CD4-positive, alpha-beta T cell treated with Interleukin-4 for 4 hours (primary cell): ENCODE measurements at places on chromosomes 2 and 18.

DNA sequence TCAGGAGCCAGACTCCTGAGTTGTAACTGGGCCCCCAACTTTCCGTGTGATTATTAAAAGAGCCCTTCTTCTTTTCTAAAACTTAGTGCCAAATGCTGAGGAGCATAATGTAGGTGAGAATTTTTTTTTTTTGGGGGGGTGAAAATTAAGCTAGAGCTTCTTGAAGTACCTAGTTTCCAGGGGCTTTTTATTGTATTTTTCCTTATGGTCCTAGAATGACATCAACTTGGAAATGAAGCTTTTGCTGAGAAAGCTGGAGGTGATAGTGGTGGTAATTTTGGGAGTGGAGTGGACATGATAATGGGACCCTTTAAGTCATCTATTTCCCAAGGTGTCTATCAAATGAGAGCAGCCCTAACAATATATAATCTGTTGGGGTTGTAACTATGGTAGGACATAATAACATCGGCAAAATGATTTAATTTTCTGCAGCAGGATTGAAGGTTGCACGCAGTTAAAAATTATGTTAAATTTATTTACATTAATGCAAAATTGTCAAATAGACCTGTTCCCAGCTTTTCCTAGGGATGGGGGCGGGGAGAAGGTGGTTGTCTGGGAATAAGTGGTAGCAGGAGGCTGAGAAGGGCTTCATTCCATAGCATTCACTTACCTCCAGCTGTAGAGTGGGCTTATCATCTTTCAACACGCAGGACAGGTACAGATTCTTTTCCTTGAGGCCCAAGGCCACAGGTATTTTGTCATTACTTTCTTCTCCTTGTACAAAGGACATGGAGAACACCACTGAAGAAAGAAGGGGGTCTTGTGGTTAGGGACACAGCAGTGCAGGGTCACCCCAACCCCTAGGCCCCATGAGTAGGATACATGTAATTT is 5.7 kb downstream of the IL1B start:
- DNase-seq, result no peak

DNA sequence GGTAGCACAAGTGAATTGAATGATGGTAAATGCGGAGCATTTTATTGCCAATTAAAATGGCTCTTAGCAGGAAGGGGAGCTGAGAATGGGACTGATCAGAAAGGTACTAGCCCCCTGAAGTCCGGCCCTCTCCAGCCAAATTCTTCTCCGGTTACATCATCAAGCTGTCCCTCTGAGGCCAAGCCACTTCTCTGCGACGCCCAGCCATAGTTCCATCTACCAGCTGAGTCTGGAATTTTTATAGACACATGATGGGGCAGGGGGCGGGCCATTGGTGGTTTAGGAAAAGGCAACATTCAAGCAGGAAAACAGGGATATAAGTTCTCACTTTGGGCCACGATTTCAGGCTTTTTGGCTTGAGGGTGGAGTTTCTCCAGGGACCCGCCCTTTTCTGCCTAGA is 22.7 kb downstream of the RPRM start:
- DNase-seq, result no peak

GRCh38 chr2:47177043-47177565 is 22.0 kb upstream of the STPG4 start:
- no peak for DNase-seq

DNA sequence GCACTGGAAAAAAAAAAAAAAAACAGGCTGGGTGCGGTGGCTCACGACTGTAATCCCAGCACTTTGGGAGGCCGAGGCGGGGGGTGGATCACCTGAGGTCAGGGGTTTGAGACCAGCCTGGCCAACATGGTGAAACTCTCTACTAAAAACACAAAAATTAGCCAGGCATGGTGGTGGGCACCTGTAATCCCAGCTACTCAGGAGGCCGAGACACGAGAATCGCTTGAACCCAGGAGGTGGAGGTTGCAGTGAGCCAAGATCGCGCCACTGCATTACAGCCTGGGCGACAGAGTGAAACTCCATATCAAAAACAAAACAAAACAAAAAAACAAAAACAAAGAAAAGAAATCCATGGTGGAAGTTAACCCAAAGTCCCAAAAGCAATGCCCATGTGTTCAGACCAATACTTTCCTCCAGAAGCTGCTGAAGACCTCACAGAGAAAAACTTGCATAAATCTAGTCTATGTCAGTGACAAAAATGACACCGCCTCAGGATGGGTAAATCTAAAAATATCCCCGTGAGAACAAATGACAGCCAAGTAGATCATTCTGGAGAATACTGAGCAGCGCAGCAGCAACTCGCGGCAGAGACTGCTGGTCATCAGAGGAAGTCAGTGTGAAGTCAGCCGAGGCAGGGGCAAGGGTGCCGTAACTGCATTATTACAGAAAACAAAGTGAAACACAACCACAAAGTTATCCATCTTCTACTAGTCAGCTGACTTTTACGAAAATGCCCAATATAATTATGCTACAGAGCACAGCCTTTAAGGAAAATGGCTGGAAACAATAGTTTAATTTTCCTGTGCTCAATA is 41.0 kb downstream of the LPIN2 start:
- DNase-seq, result peak; percentile 89

GRCh38 chr2:11933854-11934253 is 187.4 kb downstream of the LPIN1 start:
- DNase-seq, result no peak

- no peak for DNase-seq
Measured at GRCh38 chr2:57698935-57699449, 347.6 kb upstream of the VRK2 start.

DNA sequence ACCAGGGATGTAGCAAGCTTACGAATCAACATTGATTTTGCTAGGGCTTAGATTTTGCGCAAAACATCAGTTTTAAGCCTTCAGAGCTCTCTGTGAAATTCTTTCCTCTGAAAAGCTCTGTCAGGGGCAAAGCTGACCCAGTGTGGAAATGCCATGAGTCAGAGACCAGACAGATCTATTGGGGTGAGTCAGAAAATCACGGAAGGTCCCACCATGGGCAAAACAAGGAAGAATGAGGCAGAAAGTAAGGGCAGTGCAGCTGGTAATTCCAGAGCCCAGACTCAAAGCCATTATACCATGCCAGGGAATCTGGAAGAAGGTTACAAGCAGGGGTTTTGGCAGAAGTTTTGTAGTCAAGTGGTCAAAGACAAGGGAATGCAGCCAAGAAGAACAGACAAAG is 256.6 kb upstream of the CTAGE1 start:
- no peak for DNase-seq

DNA sequence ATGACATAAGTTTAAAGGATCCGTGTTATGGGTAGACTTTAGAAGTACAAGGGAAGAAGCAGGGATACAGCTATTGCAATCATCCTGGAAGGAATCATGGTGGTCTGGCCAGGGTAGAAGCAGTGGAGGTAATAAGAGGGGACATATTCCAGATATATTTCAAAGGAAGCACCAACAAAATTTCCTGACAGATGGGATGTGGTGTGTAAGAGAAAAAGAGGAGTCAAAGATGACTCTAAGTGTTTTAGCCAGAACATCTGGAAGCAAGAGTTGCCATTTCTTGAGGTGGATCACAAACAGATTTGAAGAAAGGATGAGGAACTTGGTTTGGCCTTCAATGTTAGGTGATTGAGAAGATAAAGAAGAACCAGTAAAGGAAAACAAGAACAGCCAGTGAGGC is 133.1 kb upstream of the CTAGE1 start:
- no peak for DNase-seq

- DNase-seq, result no peak
Measured at GRCh38 chr18:27004056-27004829, 138.7 kb upstream of the AQP4 start.

DNA sequence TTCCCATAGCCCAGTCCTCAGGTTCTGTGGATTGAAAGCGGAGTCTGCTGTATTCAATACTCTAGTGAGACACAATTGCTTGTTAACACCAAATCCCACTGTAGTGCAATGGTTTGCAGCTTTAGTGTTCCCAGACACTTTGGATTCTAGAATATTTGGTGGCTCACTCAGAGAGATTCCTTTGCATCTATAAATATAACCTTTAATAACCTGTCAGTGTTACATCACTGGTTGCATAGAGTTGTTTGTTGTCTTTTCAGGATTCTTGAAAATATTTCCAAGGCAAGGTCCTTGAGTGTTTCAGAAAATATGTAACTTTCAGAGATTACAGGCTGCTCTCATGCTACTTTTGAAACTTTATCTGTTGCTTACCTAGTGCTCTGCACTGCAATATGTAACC is 157.5 kb downstream of the ZEB2 start:
- DNase-seq, result no peak

DNA sequence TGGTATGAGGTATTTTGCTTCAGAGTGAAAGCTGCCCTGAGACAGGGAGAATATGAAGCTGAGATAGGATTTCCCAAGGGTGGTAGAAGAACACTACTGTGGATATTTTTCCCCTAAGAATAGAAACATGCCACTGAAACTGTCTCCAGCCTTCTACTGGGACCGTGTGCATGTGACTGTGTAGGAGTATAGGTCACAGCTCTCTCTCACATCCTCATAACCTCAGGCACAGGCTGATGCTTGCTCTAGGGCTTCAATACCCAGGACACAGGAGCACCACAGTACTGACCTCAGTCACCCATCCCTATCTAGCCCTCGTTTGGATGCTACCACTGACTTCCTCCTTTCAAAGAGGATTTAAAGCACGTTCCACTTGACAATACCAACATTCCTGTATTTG is 67.2 kb downstream of the REV1 start:
- no peak for DNase-seq

DNA sequence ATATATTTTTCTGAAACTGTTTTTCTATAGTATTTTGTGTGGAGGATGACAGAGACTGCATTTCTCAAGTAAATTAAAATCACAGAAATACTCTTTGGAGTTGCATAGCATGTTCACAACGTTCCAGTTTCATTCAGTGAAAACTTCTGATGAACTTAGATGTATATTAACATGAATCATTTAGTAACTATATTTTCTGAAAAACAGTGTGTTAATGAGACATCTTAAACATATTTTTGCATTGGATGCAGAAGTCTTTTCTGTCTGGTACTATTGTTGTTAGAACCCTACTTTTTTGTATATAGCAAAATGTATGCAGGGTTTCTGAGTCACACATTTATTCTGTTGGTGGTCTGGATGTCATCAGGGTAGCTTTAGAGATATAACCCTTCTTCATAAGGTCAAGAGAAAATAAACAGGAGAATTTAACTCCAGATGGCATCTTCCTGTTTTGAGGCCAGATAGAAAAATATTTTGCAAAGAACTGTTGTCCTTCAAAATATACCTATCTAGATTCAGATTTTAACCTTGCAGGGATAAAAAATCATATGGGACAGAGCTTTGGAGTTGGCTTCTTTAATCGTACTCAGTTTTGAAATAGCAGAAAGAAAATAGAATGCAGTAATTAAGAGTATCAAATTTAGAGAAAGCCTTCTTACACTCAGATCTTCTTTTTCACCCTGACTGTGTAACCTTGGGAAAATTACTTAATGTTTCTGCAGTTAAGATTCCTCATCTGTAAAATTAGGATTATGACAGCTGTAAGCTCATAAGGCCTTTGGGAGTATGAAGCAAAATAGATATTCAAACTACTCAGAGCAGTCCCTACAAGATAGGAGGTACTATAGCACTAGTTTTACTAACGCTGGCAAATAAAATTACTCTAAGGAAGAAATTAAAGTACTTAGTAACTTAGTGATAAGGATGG is 5.3 kb downstream of the COL3A1 start:
- DNase-seq, result no peak

DNA sequence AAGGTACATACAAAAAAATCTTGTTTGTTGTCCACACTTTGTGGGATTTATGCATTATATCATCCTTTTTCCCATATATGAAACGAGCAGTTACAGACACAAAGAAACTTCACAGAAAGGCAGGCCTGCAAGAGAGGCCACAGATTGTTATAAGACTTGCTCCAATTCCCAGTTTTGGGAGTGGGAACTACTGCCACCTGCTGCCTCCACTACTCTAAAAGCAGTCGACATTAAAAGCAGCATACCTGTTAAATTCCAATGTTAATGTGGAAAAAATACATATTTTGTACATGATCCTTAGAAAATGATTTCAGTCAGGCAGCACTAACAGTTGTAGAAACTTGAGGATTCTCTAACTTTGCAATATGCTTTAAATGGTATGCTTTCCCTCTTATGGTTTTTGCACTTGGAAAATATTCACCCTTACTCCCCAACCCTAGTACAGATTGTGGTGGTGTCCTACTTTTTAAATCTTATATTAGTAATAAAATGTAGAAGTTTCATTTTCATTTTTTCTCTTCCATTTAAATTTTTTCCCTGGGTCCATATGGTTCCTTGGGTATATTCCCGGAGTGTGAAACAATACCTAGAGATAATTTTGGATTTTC is 37.9 kb downstream of the SLC38A11 start:
- DNase-seq, result no peak

DNA sequence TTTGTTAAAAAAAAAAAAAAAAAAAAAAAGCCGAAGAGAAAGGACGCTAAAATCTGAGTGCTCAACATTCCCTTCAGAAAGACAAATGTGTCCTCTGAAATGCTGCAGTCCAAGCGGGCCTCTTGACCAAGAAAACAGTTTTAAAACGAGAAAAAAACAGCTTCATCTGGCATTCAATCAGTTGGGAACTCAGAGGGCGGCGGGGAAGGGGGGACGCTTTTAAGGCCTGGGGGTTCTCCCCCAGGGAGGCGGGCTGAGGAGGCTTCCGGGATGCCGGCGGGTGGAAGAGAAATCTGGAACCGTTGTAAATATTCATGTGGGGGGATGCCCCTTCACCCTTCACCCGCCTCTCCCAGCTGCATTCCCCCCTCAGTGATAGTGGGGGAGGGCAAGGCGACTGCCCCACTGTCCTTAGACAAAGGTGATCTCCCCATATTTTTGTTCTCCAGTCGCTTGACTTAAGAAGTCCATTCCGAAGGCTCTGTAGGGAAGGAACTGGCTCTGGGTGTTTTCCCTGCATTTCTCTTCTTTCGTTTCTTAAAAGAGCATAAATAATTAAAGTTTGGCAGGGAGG is 3.3 kb upstream of the HOXD11 start:
- no peak for DNase-seq
